ENCODE measurements at places on chromosomes 6 and 20.

DNA sequence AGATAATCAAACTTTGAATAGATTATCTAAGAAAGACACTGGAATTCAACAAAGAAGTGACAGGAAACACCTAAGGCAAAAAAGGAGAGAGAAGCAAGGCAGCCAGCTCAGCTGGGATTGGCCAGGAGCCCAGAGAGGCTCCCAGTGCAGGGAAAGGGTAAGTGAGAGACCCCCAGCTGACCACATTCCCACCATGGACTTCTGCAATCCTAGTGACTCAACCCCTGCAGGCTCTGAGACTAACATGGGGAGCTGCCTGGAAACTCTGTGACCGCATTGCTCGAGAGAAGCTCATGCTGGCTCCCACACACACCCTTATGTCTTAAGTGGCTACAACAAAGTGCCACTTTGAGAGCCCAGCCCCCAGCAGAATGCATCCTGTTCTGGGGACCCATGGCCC is 215.1 kb downstream of the PACRG start:
- no peak for DNase-seq
- H3K27me3 ChIP-seq, result no peaks in the 10 kb centered on the region
- peaks cover 1% of the 10 kb centered on the region for H3K4me1 ChIP-seq
- H3K4me3 ChIP-seq, result no peak overlapping the region
- H3K36me3 ChIP-seq, result peaks cover 31% of the 10 kb centered on the region

- no peak for DNase-seq
- H3K4me3 ChIP-seq, result peak overlapping the region; percentile 38
- peak overlapping the region; percentile 53 for H3K27ac ChIP-seq
Measured at GRCh38 chr6:133956416-133957049, 3.5 kb downstream of the TBPL1 start.

DNA sequence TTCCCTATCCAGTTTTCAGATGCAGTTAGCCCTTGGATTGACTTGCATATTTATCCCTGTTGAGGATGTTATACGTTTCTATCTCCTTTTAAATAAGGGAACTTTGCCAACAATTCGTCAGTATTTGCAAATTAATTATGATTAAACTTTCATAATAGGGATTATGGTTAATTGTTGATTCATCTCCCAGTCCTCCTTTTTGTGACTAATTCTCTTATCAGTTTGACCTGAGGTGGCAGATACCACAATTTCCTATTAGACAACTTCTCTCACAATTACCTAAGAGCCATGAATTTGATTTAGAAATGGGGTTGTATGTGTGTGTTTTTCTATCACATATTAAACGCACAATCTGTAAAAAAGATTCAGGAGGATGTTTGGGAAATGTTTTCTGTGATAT is 172.9 kb downstream of the LAMA2 start:
- H3K27ac ChIP-seq, result no peak overlapping the region
- H3K27me3 ChIP-seq, result no peaks in the 10 kb centered on the region
- DNase-seq, result no peak
- H3K4me3 ChIP-seq, result no peak overlapping the region
- H3K4me1 ChIP-seq, result no peaks in the 10 kb centered on the region
- no peaks in the 10 kb centered on the region for H3K36me3 ChIP-seq

DNA sequence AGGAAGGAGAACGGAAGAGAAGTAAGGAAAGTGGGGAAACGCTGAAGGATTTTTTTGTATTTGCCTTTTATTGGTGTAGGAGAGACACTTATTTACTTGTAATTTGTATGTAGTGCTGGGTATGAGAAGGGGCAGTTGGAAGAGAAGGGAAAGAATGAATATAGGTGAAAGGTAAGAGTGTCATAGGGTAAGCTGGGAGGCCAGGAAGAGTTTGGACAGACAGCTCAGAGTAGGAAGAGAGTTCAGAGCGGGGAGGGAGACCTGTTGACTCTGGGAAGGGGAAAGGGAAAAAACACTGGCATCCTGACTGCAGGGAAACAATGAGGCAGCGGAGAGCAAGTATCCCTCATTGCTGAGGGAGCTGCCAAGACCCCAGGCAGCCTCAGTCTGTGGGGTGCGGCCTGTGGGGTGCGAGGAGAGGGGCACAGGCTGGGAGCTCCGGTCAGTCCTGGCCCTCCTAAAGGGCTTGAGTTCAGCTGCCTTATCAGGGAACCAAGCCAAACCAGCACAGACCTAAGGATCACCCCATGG is 3.1 kb downstream of the TRAF3IP2 start:
- peak overlapping the region; percentile 13 for H3K27ac ChIP-seq
- H3K27me3 ChIP-seq, result no peaks in the 10 kb centered on the region
- peak overlapping the region; percentile 2 for H3K4me3 ChIP-seq
- no peak for DNase-seq
- H3K36me3 ChIP-seq, result peaks cover 20% of the 10 kb centered on the region

- no peak overlapping the region for H3K4me3 ChIP-seq
- no peaks in the 10 kb centered on the region for H3K36me3 ChIP-seq
- H3K4me1 ChIP-seq, result no peaks in the 10 kb centered on the region
- no peak for DNase-seq
- peaks cover 17% of the 10 kb centered on the region for H3K27me3 ChIP-seq
Measured at GRCh38 chr6:152682141-152682540, 15.6 kb upstream of the MYCT1 start.

DNA sequence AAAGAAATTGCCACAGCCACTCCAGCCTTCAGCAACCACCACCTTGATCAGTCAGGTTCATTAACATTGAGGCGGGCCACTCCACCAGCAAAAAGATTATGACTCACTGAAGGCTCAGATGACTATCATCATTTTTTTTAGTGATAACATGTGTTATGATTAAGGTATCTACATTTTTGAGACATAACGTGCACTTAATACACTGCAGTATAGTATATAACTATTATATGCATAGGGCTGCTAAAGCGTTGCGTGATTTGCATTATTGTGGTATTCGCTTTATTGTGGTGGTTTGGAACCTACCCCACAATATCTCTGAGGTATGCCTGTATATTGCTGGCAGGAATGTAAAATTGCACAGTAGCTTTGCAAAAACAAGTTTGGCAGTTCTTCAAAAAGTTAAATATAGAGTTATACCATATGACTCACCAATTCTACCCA is 6.8 kb upstream of the RIPK1 start:
- no peaks in the 10 kb centered on the region for H3K27me3 ChIP-seq
- no peaks in the 10 kb centered on the region for H3K36me3 ChIP-seq
- no peak overlapping the region for H3K27ac ChIP-seq
- peaks cover 32% of the 10 kb centered on the region for H3K4me1 ChIP-seq
- no peak for DNase-seq
- no peak overlapping the region for H3K4me3 ChIP-seq

- H3K4me1 ChIP-seq, result peaks cover 32% of the 10 kb centered on the region
- H3K4me3 ChIP-seq, result no peak overlapping the region
- H3K27ac ChIP-seq, result peak overlapping the region; percentile 62
- DNase-seq, result no peak
- peaks cover 3% of the 10 kb centered on the region for H3K36me3 ChIP-seq
Measured at GRCh38 chr20:24034820-24035219, 46.2 kb upstream of the GGTLC1 start.

Data from naive thymus-derived CD8-positive, alpha-beta T cell (primary cell).